HepG2 (cell line): ENCODE measurements at places on chromosomes 7 and 10.

DNA sequence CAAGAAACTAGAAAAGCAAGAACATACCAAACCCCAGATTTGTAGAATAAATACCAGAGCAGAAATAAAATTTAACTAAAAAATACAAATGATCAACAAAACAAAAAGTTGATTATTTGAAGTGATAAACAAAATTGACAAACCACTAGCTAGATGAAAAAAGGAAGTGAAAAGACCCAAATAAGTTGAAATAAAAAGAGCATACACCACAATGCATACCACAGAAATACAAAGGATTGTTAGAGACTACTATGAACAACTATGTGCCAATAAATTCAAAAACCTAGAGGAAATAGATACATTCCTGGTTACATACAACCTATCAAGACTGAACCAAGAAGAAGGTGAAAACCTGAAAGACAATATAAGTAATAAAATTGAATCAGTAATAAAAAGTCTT is 333.4 kb downstream of the SH2D4B start:
- DNase-seq, result no peak

DNA sequence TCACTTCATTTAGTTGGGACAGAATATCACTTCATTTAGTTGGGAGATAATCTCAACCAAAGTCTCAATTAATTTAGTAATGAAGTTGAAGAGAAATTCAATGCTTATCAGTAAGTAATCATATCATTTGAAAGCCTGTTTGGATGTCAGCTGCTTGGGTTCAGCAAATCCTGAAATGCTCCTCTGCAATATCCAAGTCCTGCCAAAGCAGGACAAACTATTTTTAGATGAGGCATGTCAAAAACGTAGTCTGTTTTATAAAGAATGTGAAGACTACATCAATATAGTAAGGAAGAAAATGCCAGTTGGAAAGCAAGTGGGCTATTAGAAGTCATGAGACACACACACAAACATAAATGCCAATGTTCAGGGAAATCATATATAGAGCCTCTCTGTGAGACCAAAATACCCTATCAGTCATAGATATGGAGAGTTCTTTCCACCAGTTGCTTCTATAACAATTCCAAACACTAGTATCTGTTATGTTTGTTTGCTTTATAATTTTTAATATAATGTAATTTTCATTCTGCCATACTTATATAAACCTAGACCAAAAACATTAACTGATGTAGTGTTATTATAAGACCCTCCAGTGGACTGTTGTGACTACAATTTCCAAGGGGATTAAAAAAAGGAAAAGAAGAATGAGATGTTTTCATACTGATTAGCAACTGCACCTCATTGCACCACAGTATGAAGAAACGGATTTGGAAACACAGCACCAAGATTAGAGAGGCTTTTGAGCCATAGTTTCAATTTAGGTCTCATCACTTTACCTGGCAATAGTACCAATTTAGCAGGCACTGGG is 160.7 kb downstream of the LRRTM3 start:
- DNase-seq, result no peak

- no peak for DNase-seq
Observed at GRCh38 chr7:100888988-100889750, at the start of gene UFSP1. Gene UFSP1 (minus strand): TSS chr7:100889715. CDS start chr7:100889271, 444 bp downstream.

DNA sequence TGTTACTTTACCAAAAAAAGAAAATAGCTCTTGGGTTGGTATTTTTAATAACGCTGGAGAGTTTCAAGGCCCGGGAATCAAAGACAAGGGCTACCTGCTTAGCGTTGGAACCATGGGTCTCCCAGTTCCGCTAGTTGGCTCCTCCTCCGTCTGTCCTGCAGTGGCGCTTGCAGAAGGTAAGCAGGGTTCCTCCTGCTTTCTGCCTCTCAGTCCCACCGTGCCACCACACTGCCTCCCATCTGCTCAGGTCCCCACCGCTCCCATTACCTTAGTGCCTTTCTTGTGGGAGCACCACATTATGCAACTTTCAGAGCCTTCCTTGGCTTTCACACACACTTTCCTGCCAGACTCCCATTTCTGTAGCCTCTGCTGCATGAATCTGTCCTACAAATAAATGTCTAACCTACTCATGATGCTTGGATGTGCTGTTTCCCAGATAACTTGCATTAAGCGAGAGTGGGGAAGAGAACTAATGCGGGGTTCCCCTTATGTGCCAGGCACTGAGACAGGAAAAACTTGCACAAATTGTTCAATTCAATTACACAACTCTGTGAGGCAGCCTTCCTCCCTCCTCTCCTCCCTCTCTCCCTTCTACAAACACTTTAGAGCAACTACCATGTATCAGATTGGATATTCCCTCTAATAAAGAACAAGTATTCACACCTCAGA is 124.5 kb downstream of the AOAH start:
- no peak for DNase-seq

- DNase-seq, result no peak
Observed at GRCh38 chr7:43868681-43869005, 674 bp downstream of the MRPS24 start.

- no peak for DNase-seq
Observed at GRCh38 chr10:122186816-122187810, 84.0 kb upstream of the BTBD16 start.

DNA sequence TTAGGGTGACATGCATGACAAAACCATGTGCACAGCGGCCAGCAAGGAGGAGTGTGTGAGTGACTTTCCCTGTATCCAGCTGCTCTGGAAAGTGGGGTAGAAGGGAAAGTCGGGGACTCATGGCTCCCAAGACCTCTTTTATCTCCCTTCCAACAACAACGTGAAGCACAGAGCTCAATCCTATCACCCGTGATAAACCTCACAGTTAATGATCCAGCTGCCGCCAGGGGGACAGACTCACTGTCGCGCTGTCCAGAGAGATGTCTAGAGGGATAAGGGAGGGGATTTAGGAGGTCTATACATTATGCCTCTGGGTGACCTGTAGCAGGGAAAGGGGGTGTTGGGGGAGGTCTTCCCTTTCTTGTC is 84.0 kb upstream of the SMNDC1 start:
- no peak for DNase-seq

- no peak for DNase-seq
Observed at GRCh38 chr7:152571068-152571467, 104.9 kb downstream of the XRCC2 start.

GRCh38 chr7:148151778-148152177 is 438.8 kb upstream of the C7orf33 start:
- no peak for DNase-seq

DNA sequence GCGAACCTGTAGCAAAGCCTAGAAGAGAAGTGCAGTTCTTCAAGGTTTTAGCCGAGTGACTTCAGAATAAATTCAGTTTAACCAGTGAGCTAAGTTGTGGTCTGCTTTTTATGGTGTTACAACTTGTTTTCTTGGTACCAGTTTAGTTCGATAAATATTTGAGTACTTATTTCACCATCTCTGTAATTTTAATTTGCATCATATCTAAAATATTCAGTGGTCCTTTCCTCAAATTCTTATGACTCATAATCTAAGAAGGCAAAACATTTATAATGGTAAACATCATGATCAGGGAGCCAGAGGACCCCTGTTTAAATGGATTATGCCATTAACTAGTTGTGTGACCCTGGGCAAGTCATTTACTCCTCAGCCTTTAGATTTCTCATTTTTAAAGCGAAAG is 4.1 kb upstream of the BMPER start:
- DNase-seq, result no peak

DNA sequence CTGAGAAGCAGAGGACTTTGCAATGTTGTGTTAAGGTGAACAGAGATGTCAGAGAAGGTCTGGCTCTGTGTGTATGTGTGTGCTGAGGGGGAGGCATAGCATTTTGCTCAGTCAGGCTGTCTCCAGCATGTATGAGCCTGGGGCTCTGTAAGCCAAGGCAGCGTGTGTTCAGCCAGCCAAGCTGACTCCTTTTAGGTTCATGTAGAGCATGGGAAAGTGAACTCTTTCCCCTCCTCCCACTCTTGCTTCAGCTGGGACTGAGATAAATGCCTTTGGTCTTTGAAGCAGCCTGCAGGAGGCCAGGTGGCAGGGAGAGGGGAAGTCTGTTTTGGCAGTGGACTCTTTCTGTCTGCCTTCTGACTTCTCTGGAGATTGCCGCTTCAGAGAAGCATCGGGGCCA is 3.8 kb downstream of the SFXN2 start:
- DNase-seq, result peak; percentile 83

DNA sequence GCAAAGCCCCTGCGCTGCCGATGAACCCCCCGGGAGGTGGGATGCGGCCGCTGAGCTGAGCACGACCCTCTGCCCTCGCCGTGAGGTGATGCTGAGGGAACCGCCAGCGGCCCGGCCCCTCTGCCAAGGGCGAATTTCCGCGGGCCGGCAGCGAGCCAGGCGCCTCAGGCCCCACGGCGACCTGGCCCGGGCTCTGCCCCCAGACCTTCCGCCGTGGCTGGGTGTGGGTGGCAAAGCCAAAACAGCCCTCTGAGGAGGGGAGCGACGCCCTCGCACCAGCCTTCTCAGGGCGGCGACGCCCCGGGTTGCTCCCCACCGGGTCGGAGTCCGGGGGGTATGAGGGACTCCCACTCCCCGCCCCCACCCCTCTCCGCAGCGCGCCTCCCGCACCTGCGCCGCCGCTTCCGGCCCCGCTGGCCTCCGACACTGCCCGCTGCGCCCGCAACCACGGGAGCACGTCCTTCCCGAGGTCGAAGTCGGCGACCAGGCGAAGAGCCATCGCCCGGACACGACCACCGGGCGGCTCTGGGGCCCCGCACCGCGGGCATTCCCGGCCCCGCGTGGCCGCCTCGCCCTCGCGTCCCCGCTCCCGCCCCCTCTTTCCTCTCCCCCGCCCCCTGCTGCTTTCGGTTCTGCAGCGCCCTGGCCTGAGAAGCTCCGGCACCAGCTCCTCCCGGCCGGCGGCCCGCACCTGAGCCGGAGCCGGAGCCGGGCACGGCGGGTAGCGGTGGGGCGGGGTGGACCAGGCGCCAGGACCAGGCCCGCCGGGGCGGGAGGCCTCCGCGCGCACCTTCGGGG is at the start of gene GSAP:
TSS of gene GSAP (minus strand) at position 527 of the 798 bp plus-strand sequence. CDS start at position 499, 28 bp downstream.
- no peak for DNase-seq

DNA sequence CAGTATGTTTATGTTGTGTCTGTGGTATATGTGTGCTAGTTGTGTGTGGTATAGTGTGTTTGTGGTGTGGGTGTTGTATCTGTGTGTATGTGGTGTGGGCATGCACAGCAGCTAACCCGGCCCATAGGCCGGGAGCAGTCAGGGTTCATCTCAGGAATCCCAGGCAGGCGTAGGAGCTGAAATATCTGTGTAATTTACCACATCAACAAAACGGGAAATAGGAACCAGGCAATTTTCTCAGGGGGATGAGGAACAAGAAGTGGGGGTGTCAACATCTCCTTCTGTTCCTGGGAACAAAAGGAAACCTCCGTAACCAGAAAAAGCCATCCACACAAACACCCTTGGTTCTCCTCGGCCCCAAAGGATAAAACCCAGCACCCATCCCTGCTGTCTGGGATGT is 24.5 kb upstream of the ZNF488 start:
- no peak for DNase-seq

DNA sequence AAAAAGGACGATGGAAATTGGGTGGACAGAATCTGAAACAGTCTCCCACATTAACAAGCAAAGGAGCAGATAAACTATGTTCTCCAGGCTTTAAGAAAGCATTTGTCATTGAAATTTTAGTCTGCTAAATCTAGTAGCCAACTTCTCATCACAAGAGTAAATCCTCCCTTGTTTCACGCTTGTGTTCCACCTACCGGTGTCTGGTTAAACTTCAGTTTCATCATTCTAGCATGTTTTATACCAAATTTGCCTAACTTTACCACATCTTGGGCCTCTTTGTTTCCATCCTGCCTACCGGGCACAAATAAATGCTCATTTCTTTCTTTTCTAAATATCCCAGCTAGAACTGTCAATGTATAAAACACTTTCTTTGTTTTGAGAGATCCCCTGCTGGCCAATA is 5.8 kb downstream of the LIPA start:
- no peak for DNase-seq

GRCh38 chr10:101043363-101043707 is 12.3 kb downstream of the SFXN3 start:
- DNase-seq, result no peak

GRCh38 chr7:39952803-39953202 is 2.7 kb downstream of the CDK13 start:
- no peak for DNase-seq

DNA sequence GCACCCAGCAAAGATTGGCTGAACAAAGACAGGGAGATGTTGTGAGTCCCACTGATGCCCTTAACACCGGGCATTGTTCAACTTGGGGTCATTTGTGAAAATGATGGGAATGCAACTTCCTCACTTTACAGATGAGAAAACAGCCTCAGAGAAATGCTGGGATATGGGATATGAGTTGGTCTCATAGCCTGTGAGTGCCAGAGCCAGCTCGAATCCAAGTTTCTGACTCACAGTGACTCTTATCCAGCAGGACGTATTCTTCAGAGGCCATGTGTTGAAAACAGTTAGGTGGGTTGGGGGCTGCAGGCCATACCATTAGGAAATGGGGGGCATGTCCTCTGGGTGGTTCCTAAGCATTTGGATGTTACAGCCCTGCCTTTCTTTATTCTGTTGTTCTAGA is 45.2 kb downstream of the KIAA1217 start:
- no peak for DNase-seq

- DNase-seq, result no peak
Observed at GRCh38 chr10:43393606-43394360, 15.2 kb downstream of the HNRNPF start.

GRCh38 chr7:27166531-27167505 is 1.5 kb upstream of the HOXA9 start:
- no peak for DNase-seq

DNA sequence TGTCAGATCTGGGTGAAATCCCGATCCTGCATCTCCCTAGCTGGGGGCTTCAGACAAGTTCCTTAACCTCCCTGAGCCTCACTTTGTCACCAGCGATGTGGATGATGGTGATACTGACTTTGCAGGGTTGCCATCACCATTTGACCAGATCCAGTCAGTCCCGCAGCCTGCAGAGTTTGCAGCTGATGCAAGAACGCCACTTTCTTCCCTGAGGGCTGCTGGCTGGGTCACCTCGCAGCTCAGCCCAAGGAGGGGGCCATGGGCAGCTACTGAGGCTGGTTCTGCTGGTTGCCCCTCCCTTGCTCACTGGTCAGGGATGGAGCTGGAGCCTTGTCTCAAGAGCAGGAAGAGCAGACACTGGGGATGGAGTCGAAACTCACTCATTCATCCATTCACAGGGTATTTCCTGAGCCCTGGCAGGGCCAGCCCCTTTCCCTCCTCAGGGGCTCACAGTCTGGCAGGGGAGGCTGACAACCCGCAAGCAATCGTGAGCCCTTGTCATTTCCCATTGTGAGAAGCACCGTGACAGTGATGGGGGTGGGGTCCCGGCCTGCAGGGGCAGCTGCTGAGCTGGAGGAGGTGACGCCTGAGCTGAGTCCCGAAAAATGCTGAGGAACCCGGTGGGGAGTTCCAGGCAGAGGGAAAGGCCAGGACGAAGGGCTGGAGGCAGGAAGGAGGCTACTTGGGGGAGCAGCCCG is 111.1 kb upstream of the TCF7L2 start:
- no peak for DNase-seq
